ENCODE measurements at places on chromosomes 2 and 18.

- no peak for DNase-seq
Observed at GRCh38 chr2:222877556-222878300, 16.9 kb downstream of the ACSL3 start.

- DNase-seq, result no peak
Observed at GRCh38 chr2:12396699-12397098, 320.0 kb upstream of the TRIB2 start.

GRCh38 chr2:147172493-147173188 lies 672.2 kb upstream of the ACVR2A start:
- no peak for DNase-seq

GRCh38 chr2:170498619-170499018 lies 216.5 kb upstream of the SP5 start:
- DNase-seq, result no peak

DNA sequence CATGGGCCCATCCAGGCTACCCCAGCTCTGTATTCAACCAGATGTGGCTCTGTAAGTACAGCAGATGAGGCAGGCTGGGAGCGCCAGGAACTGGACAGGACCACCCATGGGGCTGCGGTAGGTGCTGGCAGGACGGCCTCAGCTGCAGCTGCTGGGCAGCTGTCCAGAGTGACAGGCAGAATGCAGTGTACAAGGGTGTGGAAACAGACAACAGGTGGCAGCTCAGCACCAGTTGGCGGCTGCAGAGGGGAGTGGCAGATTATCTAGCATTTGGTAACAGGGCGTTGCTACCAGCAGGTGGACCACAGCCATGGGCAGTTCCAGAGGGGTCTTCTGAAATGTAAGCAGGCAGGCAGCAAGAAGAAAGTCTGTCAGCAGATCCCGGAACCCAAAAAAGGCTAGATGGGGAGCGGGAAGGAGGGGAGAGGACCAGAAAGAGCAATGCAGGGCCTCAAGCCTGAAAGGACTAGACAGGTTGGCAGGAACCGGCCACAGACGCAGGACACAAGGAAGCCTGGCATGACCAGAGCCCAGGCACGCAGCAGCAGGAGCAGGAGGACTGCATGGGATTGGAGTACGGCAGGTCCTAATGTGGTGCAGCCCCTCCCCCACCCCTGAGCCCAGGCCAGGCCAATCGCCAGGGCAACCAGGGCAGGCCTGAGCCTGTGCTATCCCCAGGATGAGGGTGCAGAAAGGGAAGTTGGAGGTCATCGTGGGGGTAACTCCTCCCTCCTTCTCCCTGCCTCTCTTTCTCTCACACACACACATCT lies 24.7 kb downstream of the PKDCC start:
- no peak for DNase-seq

DNA sequence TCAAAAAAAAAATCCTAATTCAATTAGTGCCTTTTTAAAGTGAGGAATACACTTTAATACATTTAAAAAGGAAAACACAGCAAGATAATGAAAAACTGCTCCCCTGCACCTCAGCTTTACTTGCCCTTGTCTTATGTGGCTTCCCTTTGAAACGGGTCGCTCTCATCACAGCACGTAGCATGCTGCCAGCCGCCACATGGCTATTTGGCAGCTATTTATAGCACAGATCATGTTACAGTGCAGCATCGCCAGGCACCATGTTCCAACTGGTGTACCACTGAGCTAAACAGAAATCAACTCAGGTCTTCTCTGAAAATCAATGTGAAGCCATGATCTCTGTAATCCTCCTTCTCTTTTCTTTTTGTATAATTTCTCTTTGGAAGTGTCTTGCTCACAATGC lies 65.1 kb downstream of the TMEM182 start:
- DNase-seq, result no peak

GRCh38 chr2:203809084-203809521 lies 58.5 kb upstream of the CTLA4 start:
- no peak for DNase-seq

DNA sequence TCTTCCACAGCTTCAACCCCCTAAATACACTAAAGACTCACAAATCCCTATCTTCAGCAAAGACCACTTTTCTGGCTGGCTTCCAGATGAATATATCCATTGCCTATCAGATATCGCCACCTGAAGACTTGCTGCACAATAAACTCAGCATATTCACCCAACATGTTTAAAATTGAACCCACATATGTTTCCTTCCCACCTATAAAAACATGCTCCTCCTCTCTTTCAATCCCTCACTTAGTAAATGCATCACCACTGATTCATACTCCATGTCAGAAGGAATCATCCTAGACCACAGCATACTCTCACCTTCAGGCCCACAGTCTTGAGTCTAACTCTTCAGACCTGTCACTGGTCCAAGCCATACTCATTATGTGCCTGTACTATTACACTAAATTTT lies 5.3 kb downstream of the SPC25 start:
- no peak for DNase-seq

DNA sequence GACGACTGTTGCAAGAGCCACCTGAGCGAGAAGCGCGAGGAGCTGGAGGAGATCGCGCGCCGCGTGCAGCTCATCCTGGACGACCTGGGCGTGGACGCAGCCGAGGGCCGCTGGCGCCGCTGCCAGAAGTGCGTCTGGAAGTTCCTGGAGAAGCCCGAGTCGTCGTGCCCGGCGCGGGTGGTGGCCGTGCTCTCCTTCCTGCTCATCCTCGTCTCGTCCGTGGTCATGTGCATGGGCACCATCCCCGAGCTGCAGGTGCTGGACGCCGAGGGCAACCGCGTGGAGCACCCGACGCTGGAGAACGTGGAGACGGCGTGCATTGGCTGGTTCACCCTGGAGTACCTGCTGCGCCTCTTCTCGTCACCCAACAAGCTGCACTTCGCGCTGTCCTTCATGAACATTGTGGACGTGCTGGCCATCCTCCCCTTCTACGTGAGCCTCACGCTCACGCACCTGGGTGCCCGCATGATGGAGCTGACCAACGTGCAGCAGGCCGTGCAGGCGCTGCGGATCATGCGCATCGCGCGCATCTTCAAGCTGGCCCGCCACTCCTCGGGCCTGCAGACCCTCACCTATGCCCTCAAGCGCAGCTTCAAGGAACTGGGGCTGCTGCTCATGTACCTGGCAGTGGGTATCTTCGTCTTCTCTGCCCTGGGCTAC lies 1.2 kb downstream of the KCNF1 start:
- no peak for DNase-seq

DNA sequence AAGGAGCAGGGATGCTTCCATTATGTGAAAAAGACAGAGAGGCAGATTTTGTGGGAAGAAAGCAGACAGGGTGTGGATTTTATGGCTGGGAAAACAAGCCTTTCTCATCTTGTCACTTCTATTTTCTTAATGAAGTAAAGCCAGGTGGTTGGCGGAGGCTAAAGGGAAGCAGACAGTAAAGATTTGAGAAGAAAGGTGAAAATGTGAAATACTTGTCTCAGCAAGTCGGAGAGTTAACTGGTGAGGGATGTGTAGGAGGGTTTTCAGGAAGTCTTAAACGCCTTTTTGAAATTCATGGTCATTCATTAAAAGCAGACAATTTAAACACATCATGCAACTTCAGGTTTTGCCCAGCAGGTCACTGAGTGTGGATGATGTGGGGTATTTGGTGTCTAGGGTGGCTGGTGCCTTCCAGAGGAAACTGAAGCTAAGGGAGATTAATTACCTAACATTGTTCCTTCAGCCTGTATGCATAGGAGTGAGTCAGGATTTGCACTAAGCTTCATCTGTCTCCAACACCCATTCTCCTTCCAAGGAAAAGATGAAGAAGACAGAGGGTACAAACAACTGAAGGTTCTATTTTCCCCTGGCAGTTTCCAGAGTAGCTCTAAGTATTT lies 20.7 kb downstream of the SLC14A2 start:
- no peak for DNase-seq

- DNase-seq, result no peak
Observed at GRCh38 chr2:217740178-217740577, 262.6 kb downstream of the TNS1 start.

GRCh38 chr18:3814816-3815215 lies 364.8 kb downstream of the TGIF1 start:
- no peak for DNase-seq

DNA sequence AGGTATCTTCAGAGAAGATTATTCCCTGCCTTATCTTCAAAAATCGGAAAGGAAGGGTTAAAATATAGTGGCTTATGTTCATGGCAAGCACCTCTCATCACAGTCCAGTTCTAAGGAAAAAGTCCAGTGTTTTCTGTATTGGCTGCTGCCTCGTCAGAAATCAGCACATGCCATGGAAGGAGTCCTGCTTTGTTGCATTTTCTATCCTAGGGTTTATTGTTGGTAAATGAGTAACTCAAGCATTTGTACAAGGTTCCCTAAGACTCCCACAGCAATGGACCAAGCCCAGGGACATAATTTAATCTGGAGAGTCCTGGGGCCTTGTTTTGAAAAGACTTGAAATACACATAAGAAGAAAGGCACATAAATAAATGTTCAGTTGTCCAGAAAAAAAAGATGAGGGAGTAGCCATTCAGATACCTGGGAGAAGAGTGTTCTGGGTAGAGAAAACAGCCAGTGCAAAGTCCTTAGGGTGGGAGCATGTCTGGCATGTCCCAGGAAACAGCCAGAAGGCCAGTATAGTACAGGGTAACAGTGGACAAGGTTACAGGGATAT lies 26.4 kb downstream of the NBEAL1 start:
- DNase-seq, result no peak

DNA sequence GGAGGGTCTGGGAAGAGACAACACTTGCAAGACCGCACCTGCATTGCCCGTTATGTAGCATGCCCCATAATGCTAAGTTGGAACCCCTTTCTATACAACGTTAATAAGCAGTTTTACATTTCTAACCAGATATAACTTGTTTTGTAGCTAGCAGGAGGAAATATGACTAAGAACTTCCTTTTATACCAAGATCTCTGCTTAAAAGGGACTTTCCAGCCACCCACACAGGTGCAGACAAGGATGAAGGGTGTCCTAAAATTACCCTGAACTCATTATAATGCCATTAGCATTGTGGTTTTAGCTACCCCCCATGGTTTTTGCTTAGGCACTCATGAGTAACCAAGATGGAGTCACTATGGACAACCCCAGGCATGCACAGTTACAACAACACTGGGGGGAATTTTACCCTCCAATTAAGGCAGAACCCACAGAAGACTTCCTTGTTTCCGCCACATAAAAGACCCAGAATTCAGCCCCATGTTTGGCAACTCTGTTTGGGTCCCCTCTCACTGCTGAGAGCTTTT lies 362.8 kb downstream of the CBLN2 start:
- no peak for DNase-seq

DNA sequence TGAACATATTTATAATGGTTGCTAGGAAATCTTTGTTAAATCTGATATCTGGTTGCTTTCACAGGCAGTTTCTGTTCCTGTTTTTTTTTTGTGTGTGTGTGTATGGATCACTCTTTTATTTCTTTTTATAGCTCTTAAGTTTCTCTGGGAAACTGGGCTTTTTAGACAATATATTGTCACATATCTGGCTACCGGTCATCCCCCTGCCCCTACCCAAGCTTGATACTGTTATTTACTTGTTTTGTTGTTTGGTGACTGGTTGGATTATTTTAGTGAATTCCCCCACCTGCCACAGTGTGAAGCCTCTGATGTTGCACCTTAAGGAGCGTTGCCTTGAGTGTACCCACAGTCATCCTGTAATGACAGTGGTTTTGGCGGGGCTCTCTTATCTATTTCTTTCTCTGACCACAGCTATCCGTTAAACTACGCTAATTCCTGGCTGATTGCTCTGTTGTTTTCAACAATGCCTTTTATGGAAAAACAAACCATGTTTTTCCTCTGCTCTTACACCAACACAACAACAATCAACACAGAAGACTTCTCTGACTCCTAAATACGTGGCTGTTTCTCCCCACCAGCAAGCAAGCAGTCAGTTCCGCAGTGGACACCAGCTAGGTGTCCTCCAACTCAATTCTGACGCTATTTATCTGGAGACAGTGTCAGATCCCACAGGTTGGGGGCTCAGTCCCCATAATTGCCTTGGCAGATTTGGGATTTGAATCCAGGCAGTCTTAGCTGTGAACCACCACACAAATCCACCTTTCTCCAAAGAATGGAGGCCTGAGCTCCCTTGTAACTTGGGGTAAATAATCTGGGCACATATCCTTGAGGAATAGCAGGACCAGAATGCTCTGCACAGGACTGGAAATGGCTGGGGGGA lies 10.9 kb downstream of the GNLY start:
- no peak for DNase-seq

DNA sequence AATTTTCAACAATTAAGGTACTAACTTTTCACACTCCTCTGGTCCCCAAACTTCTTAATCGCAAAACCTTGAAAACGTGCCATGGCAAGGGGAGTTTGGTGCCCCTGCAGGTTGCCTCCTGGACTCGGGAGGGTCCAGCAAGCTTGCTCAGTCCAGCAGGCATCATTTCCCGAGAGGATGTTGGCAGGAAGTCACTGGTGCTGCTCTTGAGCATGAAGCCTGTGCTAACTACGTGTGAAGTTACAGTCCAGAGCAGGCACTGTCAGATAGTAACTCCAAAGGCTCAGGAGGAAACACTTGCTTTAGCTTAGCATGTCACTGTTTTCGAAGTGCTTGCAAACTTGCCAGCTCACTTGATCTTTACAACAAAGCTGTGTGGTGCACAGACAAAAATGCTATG lies 215.4 kb downstream of the MYCN start:
- DNase-seq, result no peak

GRCh38 chr18:22398464-22398863 lies 19.3 kb downstream of the CTAGE1 start:
- no peak for DNase-seq

GRCh38 chr2:236568068-236568921 lies 1.3 kb upstream of the ACKR3 start:
- no peak for DNase-seq

DNA sequence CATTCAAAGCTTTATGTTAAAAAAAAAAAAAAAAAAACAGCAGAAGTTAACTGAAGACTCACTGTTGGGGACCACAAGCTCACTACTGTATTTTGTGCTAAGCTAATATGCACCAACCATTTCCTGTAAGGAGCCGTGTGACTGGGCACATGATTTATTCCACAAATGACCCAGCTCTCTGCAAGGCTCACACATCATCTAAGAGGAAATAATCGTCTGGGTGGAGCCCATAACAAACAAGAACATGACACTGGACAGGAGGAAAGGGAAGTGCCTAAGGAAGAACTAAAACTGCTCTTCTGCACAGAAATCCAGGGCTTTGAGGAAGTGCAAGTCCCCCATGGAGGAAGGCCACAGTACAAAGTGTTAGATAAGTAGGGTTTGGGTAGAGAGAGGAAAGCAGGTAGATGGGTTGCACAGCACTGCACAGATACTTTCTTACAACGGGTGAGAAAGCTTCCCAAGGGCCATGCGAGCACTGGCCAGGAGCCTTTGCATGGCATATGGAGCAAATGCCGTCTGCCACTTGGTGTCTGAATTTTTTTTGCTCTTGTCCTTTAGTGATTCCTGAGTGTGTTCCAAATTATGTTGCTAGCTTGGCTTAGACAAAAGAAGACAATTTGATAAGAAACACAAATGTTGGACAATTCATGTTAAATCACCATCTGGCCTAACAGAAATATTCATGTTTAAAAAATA lies 24.4 kb downstream of the NFE2L2 start:
- no peak for DNase-seq
